ENCODE measurements at places on chromosomes 2 and 18.

- DNase-seq: no peak
These were observed 38.4 kb downstream of the FIGN start for GRCh38 chr2:163697429-163697828.

GRCh38 chr2:133667085-133667484 is 98.8 kb upstream of the NCKAP5 start:
- DNase-seq: no peak

GRCh38 chr2:74025971-74026612 is 41.4 kb downstream of the TET3 start:
- no peak for DNase-seq

- no peak for DNase-seq
These were observed 363.8 kb downstream of the LRP1B start for GRCh38 chr2:141767051-141767450.

DNA sequence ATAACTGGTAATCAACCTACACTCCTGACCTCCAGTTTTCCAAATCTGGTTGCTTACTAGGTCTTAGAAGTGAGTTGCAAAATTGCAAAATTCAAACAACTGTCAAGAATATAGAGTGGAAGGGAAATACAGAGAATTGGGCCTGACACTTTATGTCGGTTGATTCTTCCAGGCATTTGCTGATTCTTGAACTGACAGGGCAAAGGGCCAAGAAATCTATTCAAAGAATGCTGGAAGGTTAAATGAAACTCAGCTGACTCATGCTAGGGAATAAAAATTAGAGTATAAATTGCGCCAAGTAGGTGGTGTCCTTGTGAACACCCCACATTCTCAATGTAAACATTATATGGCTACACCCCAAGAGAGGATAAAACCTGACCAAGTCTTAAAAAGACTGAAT is 21.5 kb upstream of the ZSCAN30 start:
- DNase-seq: no peak

DNA sequence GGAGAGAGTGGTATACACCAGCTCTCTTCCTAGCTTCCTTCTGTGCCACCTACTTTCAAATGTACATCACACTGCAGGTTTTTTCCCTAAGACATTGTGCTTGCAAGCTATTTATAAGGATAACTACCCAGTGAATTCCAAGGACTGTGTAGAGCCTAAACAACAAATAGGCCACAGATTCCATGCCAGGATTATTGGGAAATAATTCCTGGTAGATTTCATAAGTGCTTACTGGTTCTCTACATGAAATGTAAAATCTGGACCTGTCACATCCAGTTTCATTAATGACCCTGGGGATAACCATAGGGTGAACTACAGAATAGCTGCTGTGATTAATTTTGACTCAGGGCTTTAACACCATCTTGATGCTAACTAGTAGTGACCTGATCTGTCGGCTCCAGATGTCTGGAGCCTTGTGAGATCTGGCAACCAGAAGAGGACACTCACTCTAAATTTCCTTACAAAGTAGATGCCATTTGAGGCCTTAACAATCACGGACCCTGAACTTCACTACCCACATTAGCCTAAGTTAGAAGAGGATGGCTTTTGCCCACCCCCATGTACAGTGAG is 34.3 kb upstream of the LGALSL start:
- no peak for DNase-seq
